MCF 10A (cell line): ENCODE measurements at places on chromosomes 16 and 17. TPM values are rescaled to one million over a fixed set of nuclear protein-coding genes. Genes with fewer than 3 reads are reported as not detected.

PDILT gene
- not detected in 2 replicates for total RNA-seq

SPHK1 gene
- total RNA-seq, result 7.1 and 12.6 TPM in 2 replicates

CFAP119 gene
- 4.8 and 5.2 TPM in 2 replicates for total RNA-seq

BRIP1 gene
- 3.4 and 4.7 TPM in 2 replicates for total RNA-seq

RAB37 gene
- total RNA-seq, result not detected in 2 replicates

GJD3 gene
- total RNA-seq, result not detected in 2 replicates

TM4SF5 gene
- total RNA-seq, result not detected in 2 replicates

ADAM11 gene
- 0.16 and 0.56 TPM in 2 replicates for total RNA-seq

LGALS9C gene
- not detected in 2 replicates for total RNA-seq

HAP1 gene
- total RNA-seq, result 0.37 and 0.49 TPM in 2 replicates

MMP15 gene
- total RNA-seq, result 1.3 and 1.7 TPM in 2 replicates

SYNGR3 gene
- 0.68 and 1.1 TPM in 2 replicates for total RNA-seq

C1QL1 gene
- total RNA-seq, result 0.56 and 0.96 TPM in 2 replicates

ZPBP2 gene
- total RNA-seq, result not detected in 2 replicates

- no peak for DNase-seq
Observed at GRCh38 chr16:89955001-89955685, 6.6 kb downstream of the DEF8 start.

DNA sequence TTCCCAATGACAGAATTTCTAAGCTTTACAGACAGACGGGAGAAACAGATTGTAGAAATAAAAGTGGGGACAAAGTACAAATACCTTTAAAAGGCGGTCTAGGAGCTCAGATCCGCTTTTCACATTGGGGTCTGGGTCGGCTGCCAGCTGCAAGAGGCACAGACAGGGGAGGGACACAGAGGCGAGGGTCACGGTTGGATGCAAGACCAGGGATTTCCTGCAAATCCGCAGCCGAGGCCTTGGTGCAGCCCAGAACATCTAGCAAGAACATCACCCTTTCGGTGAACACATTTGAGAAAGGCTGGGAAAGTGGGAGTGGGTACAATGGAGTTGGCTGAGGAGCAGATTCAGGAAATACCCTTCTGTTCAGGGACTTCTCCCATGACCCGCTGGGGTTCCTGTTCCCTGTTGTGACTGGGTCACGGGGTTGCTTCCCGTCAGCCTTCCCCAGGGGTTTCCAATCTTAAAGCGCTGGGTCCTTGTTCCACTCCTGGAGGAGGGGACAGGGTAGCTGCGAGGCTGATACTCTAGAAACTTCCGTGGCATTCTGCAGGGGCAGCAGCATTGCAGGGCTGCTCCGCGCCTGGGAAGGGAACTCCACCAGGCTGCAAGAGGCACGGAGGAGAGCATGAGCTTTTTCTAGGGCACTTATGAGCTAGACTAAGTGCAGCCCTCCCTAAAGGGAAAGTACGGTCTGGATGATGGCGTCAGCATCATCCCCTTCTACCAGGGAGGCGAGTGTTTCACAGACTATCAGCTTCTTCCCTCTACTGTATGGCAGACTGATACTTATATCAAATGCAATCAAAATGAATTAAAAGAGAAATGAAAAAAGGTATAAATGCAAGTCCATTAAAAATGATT is 16.0 kb downstream of the VAC14 start:
- no peak for DNase-seq

- no peak for DNase-seq
Observed at GRCh38 chr17:72107100-72107499, 13.7 kb upstream of the SOX9 start.

GRCh38 chr16:66091471-66091891 is 275.0 kb upstream of the CDH5 start:
- no peak for DNase-seq

- no peak for DNase-seq
Observed at GRCh38 chr16:82231008-82231787, 61.2 kb upstream of the MPHOSPH6 start.

DNA sequence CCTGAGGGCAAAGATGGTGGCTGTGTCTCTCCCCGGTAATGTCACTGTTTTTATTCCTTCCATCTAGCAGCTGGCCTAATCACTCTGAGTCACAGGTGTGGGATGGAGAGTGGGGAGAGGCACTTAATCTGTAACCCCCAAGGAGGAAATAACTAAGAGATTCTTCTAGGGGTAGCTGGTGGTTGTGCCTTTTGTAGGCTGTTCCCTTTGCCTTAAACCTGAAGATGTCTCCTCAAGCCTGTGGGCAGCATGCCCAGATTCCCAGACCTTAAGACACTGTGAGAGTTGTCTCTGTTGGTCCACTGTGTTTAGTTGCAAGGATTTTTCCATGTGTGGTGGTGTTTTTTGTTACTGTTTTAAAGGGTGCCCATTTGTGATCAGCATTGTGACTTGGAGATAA is 5.5 kb upstream of the RAPGEFL1 start:
- DNase-seq, result no peak

DNA sequence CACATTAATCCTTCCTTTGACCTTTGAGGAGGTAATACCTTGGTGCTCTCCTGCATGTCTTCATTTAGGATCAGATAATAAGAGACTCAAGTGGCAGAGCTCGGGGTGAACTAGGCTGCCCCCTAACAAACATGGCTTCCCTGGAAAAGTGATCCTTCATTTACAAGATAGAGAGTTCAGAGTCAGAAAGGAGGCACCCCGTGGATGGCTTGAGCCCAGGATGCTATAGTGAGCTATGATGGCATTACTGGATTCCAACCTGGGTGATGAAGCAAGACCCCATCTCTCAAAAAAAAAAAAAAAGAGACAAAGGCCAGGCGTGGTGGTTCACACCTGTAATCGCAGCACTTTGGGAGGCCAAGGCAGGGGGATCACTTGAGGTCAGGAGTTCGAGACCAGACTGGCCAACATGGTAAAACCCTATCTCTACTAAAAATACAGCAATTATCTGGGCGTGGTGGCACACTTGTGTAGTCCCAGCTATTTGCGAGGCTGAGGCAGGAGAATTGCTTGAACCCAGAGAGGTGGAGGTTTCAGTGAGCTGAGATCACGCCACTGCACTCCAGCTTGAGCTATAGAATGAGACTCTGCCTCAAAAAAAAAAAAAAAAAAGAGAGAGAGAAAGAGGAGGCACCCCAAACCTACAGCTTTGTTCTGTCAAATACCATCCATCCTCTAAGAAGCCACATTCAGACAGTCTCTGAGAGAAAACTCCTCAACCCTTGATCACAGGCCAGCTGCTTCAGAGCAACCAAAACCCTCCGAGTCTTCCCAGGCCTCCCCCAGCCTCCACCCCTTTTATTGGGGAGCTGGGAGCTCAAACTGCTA is 7.4 kb downstream of the FAM117A start:
- no peak for DNase-seq

DNA sequence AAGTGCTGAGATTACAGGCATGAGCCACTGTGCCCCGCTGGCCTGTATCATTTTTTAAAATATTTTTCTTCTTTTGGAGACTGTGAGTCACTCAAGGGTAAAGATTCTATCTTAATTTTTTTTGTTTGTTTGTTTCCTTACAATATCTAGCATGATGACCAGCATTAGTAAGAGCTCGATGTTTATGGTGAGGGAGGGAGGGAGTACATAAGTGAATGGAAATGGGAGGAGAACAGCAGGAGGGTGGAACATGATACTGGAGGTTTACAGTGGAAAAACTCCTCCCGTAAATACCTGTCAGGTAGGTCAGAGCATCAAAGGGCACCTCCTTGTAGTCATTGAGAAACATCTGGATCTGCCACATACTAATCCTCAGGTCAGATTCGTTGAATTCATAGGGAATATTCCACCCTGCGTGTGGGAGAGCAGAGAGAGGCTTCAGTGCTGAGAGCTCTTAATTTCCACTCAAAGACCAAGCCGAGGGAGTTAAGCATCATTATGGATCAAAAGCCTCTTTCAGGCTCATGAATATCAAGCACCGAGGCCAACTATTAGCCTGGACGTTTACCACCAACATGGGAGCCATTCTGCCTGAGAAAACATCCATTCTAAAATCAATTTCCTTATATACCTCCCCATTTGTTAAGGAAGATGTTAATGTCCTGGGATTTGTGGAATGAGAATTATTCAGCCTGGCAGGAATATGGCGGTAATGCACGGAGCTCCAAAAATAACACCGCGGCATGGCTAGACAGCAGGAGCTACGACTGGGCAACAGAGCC is 51.8 kb downstream of the LYRM1 start:
- DNase-seq, result no peak

DNA sequence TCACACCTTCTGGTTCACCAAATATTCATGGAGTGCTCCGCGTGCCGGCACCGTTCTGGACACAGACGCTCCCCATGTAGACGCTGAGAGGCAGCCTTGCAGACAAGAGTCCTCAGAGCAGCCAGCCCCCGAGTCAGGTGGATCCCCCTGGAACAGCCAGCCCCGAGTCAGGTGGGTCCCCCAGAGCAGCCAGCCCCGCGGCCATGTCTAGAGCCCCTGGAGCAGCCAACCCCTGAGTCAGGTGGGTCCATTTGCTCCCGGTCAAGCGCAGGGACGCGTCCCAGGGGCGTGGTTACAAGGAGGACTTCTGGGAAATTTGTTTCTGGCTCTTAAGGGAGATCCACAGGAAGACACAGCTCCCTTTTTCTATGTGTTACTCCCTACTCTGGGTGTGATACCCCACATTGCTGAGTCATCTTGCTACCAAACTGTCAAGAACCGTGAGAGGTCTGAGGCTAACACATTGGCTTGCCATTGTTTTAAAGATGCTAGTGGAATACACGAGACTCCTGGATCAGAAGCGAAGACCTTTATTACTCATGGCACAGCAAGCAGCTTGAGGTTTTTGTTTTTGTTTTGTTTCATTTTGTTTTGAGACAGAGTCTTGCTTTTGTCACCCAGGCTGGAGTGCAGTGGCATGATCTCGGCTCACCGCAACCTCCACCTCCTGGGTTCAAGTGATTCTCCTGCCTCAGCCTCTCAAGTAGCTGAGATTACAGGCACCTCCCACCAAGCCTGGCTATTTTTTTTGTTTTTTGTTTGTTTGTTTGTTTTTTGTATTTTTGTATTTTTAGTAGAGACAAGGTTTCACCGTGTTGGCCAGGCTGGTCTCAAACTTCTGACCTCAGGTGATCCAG is 43.3 kb upstream of the CBFA2T3 start:
- DNase-seq, result no peak

DNA sequence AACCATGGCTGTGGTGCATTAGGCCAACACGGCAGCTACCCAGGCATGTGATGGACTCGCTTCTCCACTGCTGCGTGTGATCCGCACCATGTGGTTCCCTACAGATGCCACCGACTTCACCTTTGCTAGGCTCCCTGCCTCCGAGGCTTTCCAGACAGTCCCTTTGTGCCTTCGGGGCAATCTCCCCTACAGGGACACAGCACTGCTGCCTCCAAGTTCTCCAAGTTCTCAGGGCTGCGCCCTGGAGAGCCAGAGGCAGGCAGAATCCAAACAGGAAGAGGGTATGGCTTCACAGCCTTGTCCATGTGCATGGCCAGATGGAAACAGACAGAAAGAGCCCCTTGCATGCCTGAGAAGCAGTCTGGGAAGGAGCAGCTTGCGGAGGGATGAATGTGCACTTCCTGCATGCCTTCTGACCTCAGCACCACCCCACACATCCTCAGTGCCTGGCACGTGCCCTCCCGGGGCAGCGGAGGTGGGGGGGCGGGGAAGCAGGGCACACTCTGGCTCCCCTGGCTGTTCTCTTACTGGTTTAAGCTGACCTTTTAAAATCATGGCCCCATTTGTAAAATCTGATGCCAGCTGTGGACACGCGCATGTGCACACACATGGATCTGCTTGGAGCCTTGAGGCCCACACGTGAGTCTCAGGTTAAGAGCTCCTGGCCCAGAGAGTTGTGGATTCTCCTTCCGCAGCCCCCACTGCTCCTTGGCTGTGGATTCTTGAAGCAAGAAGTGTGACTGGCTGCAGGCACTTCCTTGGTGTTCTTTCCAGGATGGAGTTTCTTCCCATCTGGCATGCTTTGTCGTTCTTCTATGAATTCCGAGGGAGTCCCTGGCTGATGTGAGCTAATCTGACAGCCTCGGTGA is 55.3 kb upstream of the MTSS2 start:
- no peak for DNase-seq

GRCh38 chr17:75344666-75345065 is 55.4 kb upstream of the SLC25A19 start:
- no peak for DNase-seq

- peak; percentile 46 for DNase-seq
Observed at GRCh38 chr16:8572919-8573724, 17.2 kb downstream of the TMEM114 start.

GRCh38 chr16:4522051-4522581 is 16.5 kb downstream of the CDIP1 start:
- DNase-seq, result no peak

DNA sequence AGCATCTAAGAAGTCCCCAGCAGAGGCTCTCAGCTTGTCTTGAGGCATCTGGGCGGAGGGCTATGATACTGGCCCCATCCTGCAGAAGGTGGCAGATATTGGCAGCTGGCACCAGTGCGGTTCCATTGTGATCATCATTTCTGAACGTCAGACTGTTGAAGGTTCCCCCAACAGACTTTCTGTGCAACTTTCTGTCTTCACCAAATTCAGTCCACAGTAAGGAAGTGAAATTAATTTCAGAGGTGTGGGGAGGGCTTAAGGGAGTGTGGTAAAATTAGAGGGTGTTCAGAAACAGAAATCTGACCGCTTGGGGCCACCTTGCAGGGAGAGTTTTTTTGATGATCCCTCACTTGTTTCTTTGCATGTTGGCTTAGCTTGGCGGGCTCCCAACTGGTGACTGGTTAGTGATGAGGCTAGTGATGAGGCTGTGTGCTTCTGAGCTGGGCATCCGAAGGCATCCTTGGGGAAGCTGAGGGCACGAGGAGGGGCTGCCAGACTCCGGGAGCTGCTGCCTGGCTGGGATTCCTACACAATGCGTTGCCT is at the start of gene CIITA:
Gene CIITA (plus strand): TSS at position 404 of the 543 bp plus-strand sequence. CDS start 129 bp downstream, at position 533.
- DNase-seq, result peak; percentile 94

GRCh38 chr17:56723421-56723820 is 110.3 kb downstream of the C17orf67 start:
- no peak for DNase-seq

GRCh38 chr16:2466667-2467527 is 4.2 kb upstream of the NTN3 start:
- DNase-seq, result no peak

DNA sequence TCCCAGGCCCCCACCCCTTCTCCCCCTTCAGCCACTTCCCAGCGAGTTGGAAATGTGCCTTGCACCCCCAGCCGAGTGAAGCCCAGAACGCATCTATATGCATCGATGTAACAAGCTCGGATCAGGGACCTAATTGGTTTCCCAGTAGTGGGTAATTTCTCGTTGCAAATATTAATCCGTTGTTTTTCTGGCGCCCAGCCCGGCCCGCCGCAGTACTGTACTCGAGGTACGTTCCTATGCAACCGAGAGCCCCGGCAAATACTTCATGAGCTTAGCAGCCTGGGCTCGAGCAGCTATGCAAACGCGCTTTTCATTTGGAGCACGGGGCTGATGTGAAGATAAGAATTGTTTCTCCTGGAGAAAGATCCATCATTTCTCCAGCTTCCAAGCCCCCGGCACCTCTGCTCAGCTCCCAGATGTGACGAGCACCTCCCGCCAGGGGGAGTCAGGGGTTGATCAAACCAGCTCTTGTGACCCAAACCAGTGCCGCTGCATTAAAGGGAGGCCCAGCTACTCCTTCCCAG is 229.8 kb downstream of the KATNIP start:
- no peak for DNase-seq

DNA sequence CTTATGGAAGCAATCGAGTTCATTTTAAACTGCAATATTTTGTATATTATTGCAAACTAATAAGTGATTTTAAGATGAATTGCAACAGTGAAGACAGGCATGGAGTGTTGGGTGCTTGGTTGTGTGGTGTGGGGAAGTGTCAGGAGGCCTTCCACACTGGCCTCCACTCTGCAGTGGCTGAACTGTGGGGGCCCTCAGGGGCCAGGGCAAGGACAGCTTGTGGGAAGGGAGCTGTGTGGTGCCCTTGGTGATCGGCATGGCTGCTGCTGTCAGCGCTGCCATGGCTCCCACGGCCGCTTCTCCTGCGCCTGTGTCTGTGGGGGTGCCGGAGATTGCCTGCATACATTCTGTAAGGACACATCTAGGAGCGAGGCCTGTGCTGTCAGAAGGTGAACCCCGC is 19.2 kb downstream of the TCF25 start:
- no peak for DNase-seq
